ENCODE measurements at places on chromosomes 5 and 9.

GRCh38 chr9:79176014-79176697 is 395.6 kb upstream of the TLE4 start:
- no peak for DNase-seq

DNA sequence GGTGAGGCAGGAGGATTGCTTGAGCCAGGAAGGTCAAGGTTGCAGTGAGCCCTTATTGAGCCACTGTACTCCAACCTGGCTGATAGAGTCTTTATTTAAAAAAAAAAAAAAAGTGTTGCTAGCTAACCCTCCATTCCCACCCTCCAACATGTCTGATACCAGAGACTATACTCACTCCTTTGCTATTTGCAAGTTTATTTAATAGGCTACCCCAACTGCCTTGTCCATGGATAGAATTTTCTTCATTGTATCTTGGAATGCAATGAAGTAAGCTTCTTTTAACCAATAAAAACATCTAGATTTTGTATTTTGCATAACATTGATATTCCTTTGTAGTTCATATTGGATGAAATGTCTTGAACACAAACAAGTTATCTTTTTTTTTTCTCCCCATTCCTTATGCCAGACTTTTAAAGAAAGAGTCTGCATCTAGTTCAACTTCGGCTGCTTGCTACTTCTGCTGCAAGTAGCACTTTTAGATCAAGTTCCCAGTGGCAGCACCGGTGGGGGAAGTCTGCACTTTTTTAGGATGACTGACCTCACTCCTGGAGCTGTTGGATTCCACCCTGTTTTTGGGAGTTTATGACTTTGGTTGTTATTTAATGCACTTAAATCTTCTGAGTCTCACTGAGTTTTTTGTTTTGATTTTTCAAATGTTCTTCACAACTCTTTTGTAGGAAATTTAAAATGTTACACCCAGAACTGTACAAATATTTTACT is 112.5 kb downstream of the UHRF2 start:
- DNase-seq: no peak

DNA sequence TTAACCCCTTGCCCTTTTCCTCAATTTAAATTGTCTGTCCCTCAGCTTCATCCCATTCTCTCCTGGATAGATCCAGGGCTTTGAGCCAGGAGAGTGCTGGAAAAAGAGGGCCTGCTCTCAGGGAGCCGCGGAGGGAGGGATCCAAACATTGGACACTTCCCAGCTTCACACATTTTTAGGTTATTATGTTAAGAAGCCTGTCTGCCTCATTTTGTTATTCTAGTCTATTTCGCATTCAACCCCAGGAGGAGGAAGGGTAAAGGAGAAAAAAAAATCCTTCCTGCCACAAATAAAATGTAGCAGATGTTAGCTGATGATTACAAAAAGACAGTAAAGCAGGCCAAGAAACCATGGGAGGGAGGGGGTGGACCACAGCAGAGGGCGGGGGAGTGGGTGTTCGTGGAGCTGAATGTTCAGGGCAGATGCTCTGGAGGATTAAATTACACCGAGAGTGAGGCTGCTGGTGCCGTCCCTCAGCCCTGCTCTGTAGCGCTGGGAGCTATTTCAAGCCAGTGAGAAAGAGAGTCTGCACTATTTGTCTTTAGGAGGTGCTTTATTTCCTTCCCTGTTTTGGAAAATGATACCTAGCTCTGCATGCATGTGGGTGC is 60.6 kb upstream of the ZFR start:
- no peak for DNase-seq

- no peak for DNase-seq
These were observed 49.9 kb downstream of the COL15A1 start for GRCh38 chr9:98993570-98993945.

- no peak for DNase-seq
These were observed 289.2 kb upstream of the NMUR2 start for GRCh38 chr5:152694231-152694630.

DNA sequence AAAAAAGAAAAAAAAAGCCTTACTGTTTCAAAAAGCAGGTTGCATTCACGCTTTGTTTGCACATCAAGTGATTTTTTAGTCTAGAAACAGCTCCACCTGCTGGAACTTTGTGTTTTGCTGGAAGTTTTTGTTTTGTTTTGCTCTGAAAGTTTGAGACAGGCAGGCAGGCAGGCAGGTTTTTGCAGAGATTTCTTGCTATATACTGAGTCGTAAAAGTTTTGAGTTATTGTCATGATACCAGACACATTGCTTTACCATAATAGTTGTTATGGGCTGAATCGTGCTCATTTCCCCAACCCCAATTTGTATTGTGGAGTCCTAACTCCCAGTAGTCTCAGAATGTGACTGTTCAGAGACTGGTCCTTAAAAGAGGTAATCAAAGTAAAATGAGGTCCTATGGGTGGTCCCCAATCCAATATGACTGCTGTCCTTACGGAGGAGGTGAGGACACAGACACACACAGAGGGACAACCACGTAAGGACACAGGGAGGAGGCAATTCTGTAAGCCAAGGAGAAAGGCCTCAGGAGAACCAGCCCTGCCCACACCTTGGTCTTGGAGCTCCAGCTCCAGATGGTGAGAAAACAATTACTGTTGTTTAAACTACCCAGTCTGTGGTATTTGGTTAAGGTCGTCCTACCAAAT is 20.9 kb downstream of the OR2Y1 start:
- DNase-seq: no peak

DNA sequence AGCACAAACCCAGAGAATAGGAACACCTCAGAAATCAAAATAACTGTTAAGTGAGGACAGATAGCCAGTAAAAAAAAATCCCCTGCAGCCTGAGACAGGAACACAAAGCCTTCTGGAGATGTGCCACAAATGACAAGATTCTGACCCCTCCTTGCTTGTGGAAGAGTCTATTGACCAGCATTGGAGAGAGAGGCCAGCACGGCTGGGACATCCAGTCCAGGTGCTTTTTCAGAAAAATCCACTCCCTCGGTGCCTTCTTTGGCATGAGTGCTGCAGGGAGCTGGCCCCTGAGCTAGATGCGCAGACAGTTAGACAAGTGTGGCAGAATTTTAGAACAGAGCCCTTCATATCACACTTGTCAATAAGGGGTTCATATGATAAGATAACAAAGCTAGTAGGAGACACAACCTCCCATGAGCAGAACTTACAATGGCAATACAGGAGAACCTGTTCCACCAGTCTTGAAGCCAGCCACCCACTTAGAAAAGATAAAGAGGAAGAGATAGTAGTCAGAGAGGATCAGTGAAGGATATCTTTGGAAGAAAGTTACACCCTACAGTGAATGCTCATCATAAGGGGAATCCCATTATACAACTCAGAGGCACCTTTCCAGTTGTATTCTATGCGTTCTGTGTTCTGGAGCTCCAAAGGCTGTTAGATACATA is 298.4 kb downstream of the TLE1 start:
- DNase-seq: no peak

GRCh38 chr5:134103998-134104654 is 10.4 kb upstream of the TCF7 start:
- no peak for DNase-seq
